ENCODE measurements at places on chromosomes 1 and 21. TPM values are rescaled to one million over a fixed set of nuclear protein-coding genes. Genes with fewer than 3 reads are reported as not detected.

DNA sequence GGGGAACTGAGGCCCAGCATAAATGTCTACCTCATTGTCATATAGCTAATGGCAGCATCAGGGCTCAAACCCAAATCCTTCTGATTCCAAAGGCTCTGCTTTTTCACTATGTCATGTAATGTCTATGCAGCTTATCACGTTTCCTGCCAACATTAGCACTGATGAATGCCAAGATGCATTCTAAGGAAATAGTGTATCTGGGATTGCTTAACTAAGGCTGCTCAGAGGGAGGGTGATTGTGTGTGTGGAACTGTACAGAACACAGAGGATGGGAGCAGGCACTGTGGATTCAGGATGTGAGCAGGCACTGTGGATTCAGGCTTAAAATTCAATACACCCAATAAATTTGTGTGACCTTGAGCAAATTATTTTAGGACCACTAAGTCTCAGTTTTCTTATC, 456.4 kb upstream of the DEPDC1 start:
- DNase-seq: no peak

DNA sequence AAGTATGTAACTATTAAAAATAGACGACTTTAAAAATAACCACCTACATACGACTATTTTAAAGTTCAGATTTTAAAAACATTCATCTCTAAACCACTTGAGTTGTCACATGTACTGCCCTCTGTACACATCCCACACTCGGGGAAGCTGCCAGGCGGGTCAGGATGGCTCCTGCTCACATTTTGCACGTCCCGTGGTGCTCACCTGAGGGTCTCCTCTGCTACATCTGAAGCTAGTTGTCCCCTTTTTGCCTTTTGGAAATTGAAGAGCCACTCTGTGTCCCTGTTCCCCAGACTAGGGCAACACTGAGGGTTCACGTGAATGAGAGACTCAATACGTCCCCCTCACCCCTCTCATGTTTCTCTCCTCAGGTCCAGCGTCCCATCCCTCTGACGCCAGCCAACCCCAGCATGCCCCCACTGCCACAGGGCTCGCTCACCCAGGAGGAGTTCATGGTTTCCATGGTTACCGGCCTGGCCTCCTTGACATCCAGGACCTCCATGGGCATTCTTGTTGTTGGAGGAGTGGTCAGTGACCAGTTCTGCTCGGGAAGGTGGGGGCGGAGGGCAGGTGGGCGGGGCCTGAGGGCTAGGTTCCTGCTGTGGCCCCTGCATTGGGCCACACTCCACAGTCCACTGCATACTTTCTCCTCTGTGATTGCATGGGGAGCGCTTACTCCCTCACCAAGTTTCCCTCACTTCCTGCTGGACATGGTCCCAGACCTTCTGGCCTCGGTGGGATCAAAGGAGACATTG, 13.0 kb upstream of the MIIP start:
- no peak for DNase-seq

GRCh38 chr21:25329227-25329825, 278.0 kb downstream of the MRPL39 start:
- DNase-seq: no peak

- no peak for DNase-seq
These were observed 8.9 kb upstream of the PCBP3 start for GRCh38 chr21:45634511-45635183.

Gene SLAMF8
- 0.82 TPM for polyA plus RNA-seq

- DNase-seq: no peak
These were observed 827.7 kb upstream of the BRINP3 start for GRCh38 chr1:191305370-191305769.

Gene SPRR2B
- not detected for polyA plus RNA-seq

GRCh38 chr1:112651205-112651604, 23.3 kb upstream of the MOV10 start:
- DNase-seq: no peak

- no peak for DNase-seq
These were observed 84.5 kb upstream of the OLIG2 start for GRCh38 chr21:32941263-32941662.

GRCh38 chr1:117622726-117623125, 16.9 kb downstream of the TENT5C start:
- no peak for DNase-seq

Gene OR2L2
- 0.04 TPM for polyA plus RNA-seq

DNA sequence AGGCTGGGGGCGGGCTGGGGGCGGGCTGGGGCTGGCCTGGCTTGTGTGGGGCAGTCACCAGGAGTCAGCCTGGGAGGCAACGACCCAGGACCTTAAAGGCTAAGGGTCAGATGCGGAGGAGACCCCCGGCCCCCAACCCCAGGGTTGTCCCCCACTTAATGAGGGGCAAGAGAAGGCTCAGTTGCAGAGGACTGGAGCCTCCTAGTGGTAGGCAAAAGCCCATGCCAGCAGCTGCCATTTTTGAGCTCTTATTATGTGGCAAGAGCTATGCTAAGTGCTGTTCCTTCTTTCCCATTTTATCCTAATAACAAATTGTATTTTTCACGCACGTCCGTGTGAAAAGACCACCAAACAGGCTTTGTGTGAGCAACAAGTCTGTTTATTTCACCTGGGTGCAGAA, 8.0 kb downstream of the KIAA1614 start:
- no peak for DNase-seq

DNA sequence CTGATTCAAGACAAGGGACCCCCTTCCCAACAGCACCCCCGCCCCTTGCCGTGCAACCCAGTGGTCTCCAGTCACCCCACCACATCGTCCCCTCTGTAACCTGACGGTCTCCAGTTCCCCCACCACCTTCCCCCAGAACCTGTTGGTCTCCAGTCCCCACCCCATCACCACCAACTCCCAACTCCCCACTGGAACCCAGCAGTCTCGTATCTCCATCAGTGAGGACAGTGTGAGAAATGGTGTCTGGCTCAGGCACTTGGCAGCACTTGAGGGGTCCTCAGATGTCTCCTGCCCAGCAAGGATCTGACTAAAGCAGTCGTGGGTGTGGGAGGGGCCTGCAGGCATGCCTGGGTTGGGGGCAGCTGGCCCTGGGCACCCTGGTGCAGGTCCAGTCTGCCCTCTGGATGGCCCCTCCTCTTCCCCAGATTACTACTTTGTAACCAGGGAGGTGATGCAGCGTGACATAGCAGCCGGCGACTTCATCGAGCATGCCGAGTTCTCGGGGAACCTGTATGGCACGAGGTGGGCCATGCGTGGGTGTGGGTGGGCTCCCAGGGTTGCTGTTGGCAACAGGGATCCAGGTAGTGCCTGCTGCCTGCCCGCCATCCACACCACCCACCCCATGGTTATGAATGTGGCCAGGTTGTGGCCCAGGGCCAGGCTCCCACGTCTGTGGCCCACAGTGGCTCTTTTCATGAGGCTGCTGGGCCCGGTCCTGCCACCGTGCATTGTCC, 3.1 kb upstream of the GJC2 start:
- DNase-seq: no peak

- DNase-seq: no peak
These were observed 505.8 kb downstream of the SMYD3 start for GRCh38 chr1:246001142-246001836.

Gene PTCH2
- 6.2 TPM for polyA plus RNA-seq

Gene ABCA4
- polyA plus RNA-seq: 9.0 TPM

Gene FNDC10
- 2.8 TPM for polyA plus RNA-seq

Gene CFHR5
- not detected for polyA plus RNA-seq

GRCh38 chr1:21247892-21248715, 42.2 kb downstream of the ECE1 start:
- no peak for DNase-seq

Gene KISS1
- 0.73 TPM for polyA plus RNA-seq

GRCh38 chr1:201884425-201884824, 4.3 kb upstream of the SHISA4 start:
- no peak for DNase-seq

Gene ZNF648
- 0.36 TPM for polyA plus RNA-seq

- DNase-seq: no peak
These were observed 7.2 kb upstream of the TMEM222 start for GRCh38 chr1:27314737-27315136.

Gene KIRREL1
- 184 TPM for polyA plus RNA-seq

DNA sequence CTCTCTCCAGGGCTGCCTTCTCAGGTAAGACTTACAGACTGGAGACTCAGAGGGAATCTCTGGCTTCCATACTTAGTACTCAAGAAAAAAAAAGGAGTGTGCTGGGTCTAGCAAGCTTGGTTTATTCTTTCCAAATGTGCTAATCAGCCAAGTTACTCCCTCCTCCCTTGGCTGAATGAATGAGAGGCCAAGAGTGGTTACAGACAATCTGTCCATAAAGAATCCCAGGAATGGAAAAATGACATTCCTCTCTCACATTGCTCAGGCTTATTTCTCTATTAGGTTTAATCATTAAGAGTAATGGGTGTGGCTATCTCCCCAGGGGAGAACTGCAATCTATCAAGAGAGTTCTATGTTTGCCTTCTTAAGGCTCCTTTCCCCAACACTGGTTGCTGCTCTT, 547.3 kb upstream of the PLXNA2 start:
- DNase-seq: no peak

GRCh38 chr1:8276932-8277331, 41.0 kb upstream of the SLC45A1 start:
- DNase-seq: no peak

GRCh38 chr1:99131546-99131945, 126.9 kb upstream of the PLPPR5 start:
- no peak for DNase-seq

DNA sequence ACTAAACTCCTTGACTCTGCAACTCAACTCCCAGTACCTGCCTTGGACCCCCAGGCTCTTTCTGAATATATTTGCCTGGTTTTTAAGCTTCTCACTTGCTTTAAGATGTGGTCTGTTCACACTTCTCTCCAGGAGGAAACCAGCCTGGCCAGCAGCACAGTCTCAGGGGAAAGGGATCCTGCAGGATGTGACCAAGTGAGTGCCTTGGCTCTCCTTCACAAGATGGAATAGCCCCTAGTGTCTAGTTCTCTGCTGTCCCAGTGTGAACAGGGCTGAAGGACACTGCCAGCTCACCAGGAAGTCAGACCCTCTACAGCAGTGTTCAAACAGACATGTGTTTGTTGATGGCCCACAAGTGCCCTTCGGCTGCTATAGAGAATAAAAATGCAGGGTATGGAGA, 32.9 kb downstream of the CD244 start:
- no peak for DNase-seq

GRCh38 chr1:67683316-67683715, 1.7 kb upstream of the GADD45A start:
- DNase-seq: no peak

Gene S1PR1
- polyA plus RNA-seq: 25.8 TPM

Gene TAS1R3
- 0.24 TPM for polyA plus RNA-seq
